A549 treated with DMSO at 1 μM for 4 hours (cell line): ENCODE measurements at places on chromosomes 4 and X. TPM values are rescaled to one million over a fixed set of nuclear protein-coding genes. Genes with fewer than 3 reads are reported as not detected.

CT47B1 gene
- not detected in 5 replicates for total RNA-seq

KCNIP4 gene
- not detected in 5 replicates for total RNA-seq

BEX5 gene
- not detected in 5 replicates for total RNA-seq

SATL1 gene
- total RNA-seq, result not detected in 5 replicates

UPF3B gene
- 19.3 to 22.4 TPM (median 20.9 TPM) in 5 replicates for total RNA-seq

CTAG2 gene
- total RNA-seq, result not detected in 5 replicates

RTL3 gene
- 0.06 TPM in 1 of 5 replicates, not detected in the others for total RNA-seq

TMPRSS11F gene
- not detected in 5 replicates for total RNA-seq

KIF4A gene
- 23.3 to 32.5 TPM (median 31.5 TPM) in 5 replicates for total RNA-seq
